ENCODE measurements at places on chromosomes 6 and 20.

- no peak for DNase-seq
Measured at GRCh38 chr6:112485827-112486212, 138.7 kb downstream of the RFPL4B start.

DNA sequence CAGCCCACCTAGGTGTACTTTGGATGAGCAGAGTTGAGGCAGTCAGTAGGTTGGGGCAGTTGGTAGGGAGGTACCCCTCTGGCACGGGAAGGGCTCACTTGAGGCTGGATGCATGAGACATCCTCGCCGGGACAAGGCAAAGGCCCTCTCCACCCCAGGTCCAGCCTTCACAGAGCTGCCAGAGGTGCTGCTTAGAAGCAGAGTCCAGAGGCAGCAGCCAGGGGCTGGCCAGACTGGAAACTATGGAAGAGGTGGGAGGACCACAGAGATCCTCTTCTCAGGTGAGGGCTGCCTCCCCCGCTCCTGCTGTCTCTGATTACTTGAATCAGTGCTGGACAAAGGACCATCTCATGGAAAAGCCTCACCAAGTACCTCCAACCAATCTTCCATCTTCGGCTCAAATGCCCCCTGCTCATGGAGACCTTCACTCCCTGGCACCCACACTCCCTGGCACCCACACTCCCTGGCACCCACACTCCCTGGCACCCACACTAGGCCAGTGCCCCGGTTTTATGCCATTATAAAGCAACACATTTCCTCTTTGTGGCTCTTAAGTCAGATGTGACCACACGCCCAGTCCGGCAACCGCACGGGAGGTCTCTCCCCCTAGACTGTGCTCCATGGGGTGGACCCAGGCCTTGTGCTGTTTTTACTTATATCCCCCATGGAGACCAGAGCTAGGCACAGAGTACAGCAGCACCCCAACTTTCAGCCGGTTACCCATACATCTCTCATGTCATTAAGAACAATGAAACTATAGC lies 100.1 kb downstream of the YTHDF1 start:
- no peak for DNase-seq

- DNase-seq = no peak
Measured at GRCh38 chr6:152184573-152184916, 377.1 kb downstream of the ESR1 start.

GRCh38 chr6:39051399-39052122 lies 3.0 kb downstream of the GLP1R start:
- DNase-seq = no peak

DNA sequence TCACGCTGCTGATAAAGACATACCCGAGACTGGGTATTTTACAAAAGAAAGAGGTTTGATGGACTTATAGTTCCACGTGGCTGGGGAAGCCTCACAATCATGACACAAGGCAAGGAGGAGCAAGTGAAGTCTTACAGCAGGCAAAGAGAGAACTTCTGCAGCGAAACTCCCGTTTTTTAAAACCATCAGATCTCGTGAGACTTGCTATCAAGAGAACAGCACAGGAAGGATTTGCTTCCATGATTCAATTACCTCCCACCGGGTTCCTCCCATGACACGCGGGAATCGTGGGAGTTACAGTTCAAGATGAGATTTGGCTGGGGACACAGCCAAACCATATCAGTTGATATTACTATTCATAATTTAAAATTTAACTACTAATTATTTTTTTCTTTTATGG lies 157.3 kb upstream of the ATXN1 start:
- no peak for DNase-seq

- no peak for DNase-seq
Measured at GRCh38 chr6:16239798-16240123, 1.4 kb downstream of the GMPR start.

DNA sequence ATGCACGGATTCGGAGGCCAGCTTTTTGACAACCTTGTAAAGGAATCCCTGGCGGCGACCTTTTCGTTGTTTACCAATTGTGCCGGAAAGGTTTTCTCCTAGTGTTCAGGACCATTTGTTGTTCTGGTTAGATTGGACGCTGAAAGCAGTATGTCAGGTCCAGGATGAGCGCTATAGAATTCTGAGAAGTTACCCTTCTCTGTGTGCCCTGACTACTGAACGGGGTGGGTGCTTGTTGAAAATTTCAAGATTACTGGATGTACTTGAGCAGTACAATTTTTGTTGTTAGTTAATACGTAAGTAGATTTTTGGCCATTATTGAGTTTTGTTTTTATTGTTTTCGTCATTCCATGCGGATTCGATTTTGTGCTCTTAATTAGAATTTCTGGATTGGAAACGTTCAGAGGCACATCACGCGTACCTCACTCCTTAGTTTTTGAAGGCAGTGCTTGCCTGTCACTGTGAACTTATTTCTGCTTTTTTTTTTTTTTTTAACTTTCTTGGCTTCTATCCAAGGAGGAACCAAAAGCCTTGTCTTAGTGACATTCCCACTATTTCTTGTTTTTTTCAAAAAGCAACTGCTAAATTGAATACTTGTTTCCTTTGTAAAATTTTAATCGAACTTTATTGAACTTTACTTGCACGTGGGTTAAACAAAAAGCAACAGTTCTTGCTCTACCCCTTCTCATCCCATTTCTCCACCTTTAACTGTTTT lies 898 bp downstream of the XRN2 start:
- DNase-seq = no peak

DNA sequence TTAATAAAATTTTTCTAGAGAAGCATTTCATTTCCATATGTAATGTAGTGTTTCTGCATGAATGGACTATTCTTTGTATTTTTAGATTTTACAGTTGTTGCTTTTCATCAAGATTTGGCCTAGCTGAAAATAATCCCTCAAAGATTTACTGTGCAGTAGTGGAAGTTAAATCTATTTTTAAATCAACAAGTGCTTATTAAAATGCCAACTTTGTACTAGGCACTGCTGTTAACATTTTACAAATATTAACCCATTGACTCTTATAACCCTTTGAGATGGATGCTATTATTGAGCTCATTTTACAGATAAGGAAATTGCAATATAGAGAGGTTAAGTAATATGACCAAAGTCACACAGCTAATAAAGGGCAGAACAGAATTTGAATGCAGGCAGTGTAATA lies 274.5 kb downstream of the NKAIN2 start:
- no peak for DNase-seq

DNA sequence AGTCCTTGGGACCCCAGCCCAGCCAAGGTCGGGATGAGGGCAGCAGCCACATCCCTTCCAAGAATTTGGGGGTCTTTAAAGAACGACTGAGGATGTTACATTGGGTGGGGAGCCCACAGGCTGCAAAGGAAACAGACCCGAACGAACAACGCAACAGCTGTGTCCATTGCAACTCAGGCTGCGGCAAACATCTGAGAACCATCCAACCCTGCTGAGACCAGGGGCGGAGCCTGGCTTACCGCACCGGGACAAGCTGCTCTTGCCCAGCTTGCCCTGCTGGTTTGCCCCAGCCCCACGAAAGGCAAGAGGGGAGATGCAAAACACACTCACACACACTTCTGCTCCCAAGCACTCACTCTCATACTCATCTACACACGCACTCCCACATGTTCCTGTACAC lies 21.5 kb upstream of the TAF4 start:
- DNase-seq = no peak

DNA sequence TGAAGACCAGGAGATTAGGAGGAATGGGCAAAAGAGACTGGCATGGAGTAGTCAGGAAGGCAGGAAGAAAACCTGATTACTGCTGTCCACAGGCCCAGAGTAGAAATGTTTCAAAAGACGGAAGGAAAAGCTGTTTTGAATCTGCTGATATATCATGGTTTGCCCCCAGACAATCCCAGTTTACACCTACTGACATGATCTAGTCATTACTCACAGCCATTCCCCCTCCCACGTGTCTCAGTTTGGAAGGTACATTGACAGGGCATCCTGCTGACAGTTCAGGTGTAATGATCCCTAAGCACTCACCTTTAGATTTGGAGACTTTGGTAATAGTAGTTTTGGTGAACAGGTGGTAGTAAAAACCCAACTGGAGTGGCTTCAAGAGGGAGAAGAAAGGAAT lies 9.8 kb upstream of the TXNDC5 start:
- DNase-seq = no peak

GRCh38 chr6:6688951-6689350 lies 100.4 kb downstream of the LY86 start:
- no peak for DNase-seq

GRCh38 chr6:143260857-143261256 lies 189.6 kb downstream of the ADAT2 start:
- no peak for DNase-seq

- DNase-seq = no peak
Measured at GRCh38 chr6:154399097-154399496, 42.5 kb upstream of the IPCEF1 start.

- DNase-seq = no peak
Measured at GRCh38 chr6:148799647-148800046, 52.8 kb downstream of the UST start.

DNA sequence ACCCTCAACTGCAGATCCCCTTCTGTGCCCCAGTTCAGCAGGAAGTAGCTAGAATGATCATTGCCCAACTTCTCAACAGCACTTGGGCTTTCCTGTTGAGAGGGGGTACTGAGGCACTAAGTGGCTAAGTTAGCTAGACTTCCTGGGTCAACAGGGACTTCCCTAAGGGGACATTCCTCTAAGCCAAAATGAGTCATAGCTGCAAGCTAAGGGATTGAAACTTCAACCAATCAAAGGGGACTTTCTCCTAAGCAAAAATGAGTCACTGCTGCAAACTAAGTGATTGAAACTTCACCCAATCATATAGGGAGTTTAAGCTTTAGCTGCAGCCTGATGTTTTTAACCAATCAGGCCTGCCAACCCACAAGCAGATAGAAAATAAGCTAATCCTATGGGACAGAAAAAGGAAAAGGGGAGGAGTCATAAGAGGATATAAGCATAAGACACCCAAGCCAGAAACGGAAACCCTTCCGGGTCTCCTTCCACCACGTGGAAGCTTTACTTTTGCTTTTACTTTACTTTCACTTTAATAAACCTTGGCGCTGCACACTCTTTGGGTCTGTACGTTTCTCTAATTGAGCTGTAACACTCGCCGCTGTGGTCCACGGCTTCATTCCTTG lies 659.0 kb upstream of the HS3ST5 start:
- no peak for DNase-seq

DNA sequence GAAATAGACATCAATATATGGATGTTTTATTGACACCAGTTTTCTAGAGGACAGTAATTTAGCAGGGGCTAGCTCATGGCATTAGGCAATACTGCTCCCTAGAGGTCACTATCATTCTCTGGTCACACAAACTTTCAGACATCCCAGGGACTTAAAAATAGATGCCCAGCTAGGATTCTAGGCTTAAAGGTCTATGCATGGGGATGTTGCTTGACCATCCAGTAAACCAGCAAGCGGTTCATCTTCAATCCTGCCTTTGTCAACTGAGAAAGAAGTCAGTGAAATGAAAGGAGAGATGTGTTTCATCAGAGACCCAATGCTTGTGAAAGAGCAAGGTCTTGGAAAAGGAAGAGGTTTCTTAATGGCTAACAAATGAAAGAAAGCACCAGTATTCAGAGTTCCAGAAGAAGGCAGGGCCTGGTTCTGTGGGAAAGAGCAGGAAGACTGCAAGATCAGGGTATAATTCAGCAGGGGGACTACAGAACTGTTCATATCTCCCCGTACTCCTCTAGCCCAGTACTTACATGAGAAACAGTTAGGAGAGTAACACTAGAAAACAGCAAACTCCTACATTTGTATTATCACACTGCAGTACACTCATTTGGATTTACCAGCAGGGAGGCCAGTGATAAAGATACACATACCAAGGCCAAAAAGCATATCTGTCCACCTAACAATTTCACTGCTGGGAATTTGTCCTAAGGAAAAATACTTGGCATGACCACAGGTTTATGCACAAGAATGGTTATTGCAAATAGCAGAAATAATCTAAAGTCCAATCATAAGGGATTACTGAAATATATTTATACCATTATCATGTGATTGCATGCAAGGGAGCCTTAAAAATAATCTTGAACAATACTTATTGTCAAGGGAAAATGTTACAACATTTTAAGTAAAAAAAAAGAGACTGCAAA lies 151.4 kb upstream of the LAMA2 start:
- no peak for DNase-seq

DNA sequence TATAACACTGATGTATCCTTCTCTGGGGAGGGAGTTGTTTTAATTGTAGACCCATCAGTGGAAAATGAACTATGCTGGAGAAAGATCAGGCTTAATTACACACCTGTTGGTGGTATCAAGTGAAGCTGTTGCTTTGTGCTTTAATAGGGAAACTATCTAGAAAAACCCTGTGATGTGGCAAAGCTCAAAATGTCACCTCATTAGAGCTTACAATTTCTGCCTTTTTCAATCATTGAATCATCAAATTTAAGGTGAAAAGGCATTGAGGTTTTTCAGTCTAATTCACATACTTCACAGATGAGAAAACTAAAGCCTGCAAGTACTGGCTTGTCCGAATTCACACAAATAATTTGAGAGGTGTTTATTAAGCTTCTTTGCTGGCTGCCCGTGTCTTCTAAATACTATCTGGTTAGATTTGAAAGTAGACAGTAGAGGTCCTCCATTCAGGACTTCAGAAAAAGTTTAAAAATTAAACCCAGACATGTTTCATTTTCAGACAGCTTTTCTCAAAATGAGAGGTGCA lies 143.3 kb upstream of the MAP3K7 start:
- DNase-seq = no peak

DNA sequence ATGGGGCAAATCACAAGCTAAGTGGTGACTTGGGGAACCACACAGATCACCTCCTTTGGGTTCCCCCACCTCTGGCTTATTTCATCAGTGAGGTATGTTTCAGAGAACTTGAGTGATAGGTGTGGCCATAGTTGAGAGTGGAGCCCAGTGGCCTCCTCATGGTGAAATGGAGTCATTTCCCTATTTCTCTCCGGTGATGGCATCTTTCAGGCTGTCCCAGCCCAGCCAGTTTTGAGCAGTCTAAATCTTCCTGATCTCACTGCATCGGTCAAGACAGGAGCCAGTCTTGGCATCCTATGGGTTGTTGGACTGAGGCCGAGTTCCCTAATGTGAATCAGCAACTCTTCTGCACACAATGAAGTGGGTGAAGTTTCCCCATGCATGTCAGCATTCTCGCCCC lies 132.4 kb downstream of the EYA2 start:
- no peak for DNase-seq

- DNase-seq = no peak
Measured at GRCh38 chr6:23175391-23175790, 606.0 kb downstream of the HDGFL1 start.

DNA sequence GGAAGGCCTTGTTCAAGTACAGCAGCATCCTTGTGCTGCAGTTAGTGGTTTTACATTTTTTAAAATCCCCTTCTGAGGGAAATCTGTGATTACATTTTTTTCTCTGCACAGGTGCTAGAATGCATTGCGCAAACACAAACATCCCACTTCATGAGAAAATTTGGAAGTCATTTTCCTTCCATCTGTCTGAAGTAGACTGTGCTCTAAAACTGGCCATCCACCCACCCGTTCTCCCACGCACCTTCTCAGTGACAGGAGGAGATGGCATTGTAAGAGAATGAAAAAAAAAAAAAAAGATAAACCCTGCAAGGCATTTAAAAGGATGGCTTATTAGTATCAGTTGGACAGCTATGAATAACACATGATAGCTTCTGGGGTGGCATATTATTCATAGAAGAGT lies 65.0 kb downstream of the SOBP start:
- no peak for DNase-seq

Measured in SK-N-MC (cell line).